NCI-H1048 (cell line): ENCODE measurements at places on chromosomes 5 and 9.
A peak's percentile ranks its signal among the peaks of the same experiment; 100 is the strongest.

GRCh38 chr5:151030379-151030778, 10.0 kb downstream of the GPX3 start:
- no peak for DNase-seq

- DNase-seq, result no peak
Observed at GRCh38 chr9:113584428-113585084, 121.0 kb downstream of the RGS3 start.

DNA sequence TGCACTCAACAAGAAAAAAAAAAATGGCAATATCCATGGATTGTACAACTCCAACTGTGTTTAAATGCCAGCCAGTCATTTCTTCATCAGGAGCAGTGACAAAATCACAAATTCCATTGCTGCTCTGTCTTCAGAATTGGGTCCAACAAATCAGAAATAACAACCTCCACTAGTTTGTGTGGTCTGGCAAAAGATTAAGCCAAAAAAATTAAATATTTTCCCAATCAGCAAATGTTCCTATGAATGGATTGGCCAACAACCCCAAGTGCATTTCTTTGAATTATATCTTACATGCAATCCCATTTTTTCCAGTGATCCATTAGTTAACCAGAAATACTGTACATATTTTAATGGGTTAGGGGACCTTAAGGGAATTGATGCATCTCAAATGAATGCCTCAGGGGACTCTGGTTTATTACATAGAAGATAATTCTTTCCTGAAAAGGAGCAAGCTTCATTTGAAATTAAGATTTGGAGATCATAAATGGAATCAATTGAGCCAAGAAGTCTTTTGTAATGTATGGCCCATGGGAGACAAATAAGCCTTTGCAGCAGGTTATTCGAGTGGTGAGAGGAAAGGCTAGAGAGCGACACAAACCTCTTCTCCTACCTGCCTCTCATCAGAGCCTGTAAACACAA, 131.8 kb downstream of the TLE1 start:
- no peak for DNase-seq

DNA sequence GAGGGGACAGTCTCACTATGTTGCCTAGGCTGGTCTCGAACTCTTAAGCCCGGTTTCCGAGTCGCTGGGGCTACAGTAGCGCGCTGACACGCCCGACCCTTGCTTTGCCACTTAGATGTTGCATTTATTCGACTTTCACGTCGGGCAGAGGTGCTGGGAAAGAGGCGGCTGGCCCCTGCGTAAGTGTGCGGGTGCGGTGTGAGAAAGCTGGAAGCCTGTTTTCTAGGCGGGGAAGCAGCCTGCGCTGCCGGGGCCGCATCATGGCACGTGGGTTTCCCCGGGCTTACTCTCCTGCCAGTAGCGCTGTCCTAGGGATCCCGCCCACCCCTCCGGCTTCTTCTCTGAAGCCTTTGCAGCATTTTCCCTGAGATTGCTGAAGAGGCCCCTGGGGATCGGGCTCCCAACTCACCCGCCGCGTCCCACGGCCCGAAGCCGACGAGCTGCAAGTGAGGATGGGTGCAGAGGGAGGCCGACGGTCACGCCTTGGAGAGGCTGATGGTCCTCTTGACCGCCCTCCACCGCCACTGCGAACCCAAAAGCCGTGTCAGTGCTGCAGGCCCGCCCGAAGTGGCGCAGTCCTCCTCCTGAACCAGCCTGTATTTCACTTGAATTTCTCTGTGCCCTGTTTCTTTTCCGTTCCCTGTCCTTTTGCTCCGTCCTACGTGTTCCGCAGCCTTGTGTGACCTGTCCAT, 5.8 kb upstream of the TRIM41 start:
- DNase-seq, result no peak

DNA sequence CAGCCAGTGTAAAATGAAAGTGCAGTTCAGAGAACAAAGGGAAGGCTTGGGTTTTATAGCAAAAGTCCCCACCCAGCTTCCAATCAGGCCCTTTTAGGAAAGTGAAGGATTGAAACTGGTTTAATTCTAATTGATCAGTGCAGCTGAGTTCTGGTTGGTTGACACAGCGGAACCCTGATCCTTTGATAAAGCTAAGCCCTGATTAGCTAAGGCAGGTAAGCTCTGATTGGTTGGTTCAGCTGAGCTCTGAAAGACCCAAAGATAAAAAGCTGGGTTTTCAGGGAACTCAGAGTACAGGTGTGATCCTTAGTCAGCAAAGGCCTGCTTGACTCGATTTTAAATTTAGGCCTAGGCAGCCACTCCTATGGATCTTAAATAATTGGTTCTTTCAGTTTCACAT, 70.8 kb upstream of the PRRC1 start:
- DNase-seq, result no peak

DNA sequence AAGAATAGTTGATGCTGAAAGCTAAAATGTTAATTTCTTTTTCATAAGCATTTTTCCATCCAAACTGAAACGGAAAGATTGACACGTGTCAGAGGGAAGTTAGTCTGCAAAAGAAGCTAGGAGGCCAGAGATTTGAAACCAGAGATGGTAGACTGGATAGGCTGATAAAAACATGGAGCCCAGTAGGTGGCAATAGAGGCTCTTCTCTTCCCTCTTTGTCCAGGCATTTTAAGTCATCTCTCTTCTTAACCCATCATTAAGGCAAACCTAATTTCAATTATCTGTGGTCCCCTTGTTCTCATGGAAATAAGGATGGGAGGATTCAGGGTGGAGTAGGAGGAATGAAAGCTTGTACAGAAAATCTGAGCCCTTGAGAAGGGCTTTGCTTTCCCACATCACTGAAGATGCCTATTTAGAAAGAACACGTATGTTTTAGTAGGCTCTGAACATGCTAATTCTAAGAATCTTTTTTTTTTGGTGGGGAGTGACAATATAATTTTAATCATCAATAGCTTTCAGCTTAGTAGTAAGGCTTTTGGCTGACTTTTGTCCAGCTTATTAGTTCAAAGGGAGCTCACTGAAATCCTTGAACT, 66.6 kb downstream of the ZNF474 start:
- DNase-seq, result peak; percentile 19

GRCh38 chr5:6730807-6731206, 17.6 kb downstream of the TENT4A start:
- no peak for DNase-seq
